ENCODE measurements at places on chromosomes 7 and 10.

- no peak for DNase-seq
These were observed 76.4 kb upstream of the SCIN start for GRCh38 chr7:12493863-12494686.

DNA sequence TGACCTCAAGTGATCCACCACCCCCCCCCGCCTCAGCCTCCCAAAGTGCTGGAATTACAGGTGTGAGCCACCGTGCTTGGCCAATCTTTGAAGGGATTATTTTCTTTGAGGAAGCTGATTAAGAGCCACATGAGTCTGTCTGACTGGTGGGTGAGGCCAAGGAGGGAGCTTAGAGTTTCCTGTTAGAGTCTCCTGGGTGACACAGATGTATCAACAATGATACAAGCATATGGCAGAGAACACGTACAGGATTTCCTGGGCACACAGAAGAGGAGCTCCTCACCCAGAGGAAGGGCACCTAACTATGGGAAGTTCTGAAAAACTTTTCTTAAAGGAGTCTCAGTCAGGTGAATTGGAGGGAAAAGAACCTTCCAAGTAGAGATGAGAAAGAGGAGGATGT, 69.4 kb downstream of the GOLGA7B start:
- no peak for DNase-seq

GRCh38 chr10:127577376-127578258, 28.5 kb downstream of the NPS start:
- DNase-seq = peak; percentile 19

DNA sequence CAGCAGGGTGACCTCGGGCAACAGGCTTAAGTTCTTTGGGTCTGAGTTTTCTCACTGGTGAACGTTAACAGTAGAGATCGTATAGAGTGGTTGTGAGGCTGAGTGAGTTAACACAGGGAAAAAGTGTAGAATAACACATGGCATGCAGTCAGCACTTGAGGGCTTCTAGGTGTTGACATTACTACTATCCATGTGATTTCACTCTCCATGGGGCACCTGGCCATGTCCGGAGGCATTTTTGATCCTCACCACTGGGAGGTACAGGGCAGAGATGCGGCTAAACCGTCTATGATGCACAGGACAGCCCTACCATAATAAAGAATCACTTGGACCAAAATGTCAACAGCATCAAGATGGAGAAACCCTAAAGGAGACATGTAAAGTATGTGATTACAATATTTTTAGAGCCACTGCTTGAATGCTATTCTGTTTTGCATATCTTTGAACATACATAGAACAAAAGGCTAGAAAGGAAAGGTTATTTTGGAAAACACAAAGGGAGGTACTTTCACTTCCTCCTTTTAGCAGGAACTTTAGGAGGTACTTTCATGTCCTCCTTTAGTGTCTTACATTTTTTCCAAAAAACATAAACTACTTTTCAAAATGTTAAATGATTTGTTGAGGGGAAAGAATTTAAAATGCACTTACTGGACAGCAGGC, 44.3 kb downstream of the NOD1 start:
- no peak for DNase-seq

- DNase-seq = peak; percentile 42
These were observed 18.3 kb downstream of the NOD1 start for GRCh38 chr7:30460246-30460633.

GRCh38 chr7:102432442-102433218, 745 bp upstream of the ORAI2 start:
- DNase-seq = no peak

DNA sequence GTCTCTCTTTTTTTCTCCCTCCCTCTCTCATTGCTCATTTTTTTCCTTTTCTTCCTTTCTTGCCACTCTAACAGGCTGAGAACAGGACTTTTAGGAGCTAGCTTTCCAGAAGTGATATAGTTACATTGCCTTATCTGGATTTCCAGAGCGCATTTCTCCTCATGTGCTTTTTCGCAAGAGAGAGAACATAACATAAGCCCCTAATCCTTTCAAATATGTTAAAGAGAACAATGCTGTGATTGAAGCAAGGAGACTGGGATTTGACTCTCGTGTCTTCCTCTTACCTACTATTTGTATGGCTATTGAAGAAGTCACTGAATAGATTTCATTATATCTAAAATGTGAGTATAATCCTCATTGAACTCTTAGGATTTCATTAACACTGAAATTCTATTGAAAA, 101.2 kb upstream of the PRPS1L1 start:
- DNase-seq = no peak

DNA sequence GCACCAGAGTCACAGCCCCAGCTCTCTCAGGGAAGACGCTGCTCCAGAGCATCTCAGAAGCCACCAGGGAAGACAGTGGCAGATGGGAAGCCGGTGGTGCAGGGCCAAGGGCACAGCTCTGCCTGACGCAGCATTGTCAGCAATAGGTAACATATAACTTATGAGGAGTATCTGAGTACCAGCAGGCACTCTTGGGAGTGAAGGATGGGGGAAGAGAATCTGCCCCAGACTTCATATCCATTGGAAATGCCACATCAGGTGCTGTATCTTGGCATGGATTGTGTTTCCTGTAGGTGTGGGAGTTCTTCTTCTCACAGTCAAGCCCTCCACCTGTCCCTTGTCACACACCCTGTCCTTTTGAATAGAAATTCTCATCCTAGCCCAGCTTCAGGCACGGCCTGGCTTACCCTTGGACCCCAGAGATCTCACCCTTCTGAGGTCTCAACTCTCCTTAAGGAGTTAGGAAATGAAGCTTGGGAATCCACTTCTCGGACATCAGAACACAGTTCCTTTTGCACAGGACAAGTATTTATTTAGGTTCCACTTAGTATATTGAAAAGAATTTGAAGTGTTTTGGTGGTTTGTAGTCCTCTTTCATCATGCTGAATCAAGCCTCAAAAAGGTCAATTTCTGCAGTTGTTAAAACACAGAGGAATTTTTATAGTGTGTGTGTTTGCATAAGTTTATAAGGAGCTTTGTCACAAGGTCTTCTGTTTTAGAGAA, 9.9 kb downstream of the EPDR1 start:
- DNase-seq = peak; percentile 37
